Transverse colon (tissue), 4 donors: ENCODE measurements at places on chromosomes 12 and 14.

DNA sequence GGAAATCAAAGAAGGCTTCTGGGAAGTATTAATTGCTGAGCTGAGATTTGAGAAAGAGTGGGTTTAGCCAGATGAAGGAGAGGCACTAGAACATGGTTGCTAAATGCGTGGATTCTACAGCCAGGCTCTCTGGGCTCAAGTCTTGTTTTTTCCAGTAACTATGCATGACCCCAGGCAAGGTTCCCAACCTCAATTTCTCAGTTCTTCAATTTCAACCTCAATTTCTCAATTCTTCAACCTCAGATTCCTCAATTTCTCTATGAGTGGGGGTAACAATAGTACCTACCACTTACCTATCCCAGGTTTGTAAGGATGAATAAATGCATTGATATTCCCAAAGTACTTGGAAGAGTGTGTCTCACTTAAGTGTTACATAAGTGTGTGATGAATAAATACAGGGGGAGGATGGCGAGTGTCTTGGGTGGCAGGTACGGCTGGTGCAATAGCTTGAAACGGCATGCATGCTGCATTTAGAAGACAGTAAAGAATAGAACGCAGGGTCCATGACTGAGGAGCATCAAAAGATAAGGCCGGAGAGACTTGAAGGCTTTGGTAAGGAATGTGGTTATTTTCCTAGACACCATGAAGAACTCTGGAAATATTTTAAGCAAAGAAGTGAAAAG lies 149.1 kb upstream of the ATP2B1 start:
- DNase-seq = no peak

DNA sequence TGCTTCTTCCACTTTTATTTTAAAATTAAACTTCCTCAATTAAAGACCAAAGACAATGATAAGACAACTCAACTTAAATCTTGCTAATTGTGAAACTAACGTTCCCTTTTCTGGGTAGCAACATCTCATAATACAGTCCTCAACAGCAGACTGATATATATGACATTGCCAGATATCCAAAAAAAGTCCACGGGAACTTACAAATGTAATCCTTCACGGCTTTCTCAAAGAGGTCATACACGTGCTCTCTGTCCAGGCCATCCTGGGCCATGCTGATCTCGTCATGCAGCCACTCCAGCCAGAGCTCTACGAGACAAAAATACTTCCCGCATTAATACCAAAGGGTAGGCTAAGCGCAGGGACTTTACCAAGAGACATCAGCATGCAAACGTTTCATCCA lies 13.3 kb downstream of the SART3 start:
- DNase-seq = no peak

DNA sequence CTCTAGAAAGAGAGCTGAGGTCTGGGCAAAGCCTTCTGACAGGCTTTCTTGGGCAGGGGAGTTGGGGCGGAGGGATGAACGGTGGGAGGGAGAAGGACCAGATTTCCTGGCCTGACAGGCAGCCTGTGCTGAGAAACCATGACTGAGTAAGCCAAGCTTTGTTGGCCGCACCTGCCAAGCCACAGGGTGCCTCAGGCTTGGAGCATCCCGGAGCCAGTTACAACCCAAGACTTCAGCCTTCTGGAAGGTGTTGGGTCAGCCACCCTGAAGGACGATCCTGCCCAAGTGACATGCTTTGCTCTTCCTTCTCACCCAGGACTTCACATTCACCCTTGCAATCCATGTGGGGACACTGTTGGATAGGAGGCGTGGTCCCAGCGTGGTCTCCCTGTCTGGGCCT lies 21.0 kb upstream of the AQP2 start:
- DNase-seq = no peak

- DNase-seq = no peak
Measured at GRCh38 chr14:77607741-77608302, 8.6 kb downstream of the SPTLC2 start.

GRCh38 chr14:68978172-68978911 lies 760 bp downstream of the ACTN1 start:
- peak; percentile 66 for DNase-seq

- no peak for DNase-seq
Measured at GRCh38 chr14:38098074-38098836, 109.4 kb upstream of the SSTR1 start.

GRCh38 chr12:89985935-89986334 lies 277.3 kb upstream of the ATP2B1 start:
- DNase-seq = no peak

- DNase-seq = no peak
Measured at GRCh38 chr12:14216405-14217294, 148.8 kb upstream of the ATF7IP start.

GRCh38 chr14:30445852-30446251 lies 113.1 kb upstream of the G2E3 start:
- DNase-seq = no peak

DNA sequence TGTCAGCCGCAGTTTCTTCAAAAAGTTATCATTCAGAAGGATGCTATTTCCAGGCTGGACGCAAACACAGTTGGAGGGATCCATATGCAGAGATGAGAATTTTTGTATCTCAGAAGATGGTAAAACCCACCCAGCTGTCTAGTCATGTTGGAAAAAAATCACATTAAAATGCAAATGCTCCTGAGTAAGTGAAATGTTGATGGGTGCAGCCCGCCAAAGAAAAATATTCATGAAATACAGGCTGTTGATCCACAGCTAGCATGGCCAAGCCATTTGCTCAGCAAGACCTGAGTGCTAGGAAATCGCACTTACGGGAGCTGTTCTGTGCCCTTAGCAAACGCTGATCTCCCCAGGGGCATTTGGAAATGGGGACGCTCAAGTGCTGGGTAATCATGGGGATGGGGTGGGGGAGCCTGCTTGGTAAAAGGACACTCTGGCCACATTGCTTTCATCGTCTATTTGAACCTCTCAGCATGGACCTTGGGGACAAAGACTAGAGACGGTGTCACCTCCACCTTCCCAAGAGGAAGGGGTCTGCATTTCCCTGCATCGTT lies 25.7 kb downstream of the TUNAR start:
- no peak for DNase-seq

GRCh38 chr12:21634245-21634644 lies 23.4 kb downstream of the LDHB start:
- DNase-seq = no peak
